ENCODE measurements at places on chromosomes 16 and 17.

DNA sequence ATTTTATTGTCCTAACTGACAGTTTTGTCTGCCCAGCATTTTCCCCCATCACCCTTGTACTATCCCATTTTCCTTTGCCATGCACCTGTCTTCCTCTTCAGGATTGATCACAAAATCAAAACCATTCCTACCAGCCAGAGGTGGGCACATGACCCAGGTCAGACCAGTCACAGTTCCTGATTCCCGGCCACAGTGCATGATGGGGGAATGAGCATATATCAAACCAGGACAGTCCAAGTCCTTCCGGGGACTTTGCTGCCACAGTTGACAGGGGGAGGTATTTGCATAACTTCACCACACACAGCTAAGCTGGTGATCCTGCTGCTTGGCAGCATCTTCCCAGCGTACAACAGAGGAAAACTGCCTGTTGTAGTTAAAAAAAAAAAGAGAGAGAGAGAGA lies 493.9 kb downstream of the WWOX start:
- DNase-seq: no peak

DNA sequence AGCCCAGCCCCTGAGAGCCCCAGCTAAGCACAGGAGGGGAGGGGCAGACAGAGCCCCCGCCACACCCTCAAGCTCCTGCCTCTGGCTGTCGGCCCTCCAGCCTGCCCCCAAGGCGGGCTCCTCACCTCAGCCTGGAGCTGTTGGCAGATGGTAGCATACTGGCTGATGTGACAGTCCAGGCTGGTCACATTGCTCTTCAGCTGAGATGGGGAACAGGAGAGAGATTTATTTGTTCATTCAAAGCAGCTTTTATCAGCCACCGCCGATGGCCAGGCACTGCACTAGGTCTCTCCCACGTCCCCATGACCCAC lies 14.8 kb downstream of the KIF18B start:
- DNase-seq: no peak

- no peak for DNase-seq
Measured at GRCh38 chr17:1931844-1932579, 93.1 kb downstream of the RTN4RL1 start.

DNA sequence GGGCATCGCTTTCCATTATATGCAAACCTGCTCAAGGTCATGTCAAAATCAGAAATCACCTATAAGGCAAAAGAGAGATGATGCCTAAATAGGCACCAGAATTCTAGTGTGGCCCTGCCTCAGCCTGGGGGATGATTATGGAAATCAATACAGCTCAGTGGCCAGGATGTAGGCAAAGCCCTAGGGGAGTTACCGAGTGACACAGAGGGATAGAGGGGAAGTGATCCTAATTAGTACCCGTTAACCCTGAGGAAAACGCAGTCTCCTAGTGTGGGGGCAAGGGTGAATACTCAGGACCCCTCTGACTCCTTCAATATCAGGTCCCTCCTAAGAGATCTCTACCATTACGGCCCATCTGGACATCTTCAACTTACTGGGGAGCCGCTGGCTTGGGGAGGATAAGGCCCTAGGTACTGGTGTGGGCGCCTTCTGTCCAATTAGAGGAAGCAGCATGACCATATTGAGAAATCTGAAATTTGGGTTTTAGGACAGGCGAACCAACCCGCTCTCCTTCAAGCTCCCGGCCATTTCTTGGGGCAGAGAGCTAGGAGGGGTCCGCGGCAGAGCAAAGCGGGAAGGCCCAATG lies 725 bp downstream of the NT5C3B start:
- no peak for DNase-seq

GRCh38 chr17:48426761-48427500 lies 3.1 kb downstream of the SKAP1 start:
- DNase-seq: no peak

DNA sequence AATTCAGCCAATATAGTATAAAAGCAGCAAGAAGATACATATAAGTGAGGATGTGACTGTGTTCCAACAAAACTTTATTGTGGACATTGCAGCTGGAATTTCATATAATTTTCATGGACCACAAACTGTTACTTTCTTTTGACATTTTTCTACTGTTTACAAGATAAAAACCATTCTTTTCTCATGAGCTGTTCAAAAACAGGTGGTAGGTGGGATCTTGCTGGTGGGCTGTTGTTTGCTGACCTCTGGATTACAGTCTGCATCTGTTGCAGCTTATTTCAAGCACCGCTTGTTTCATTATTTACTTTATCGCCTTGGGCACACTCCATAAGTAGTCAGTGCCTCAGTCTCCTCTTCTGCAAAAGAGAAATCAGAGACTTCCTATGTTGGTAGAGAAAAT lies 99.5 kb downstream of the CDH13 start:
- no peak for DNase-seq

DNA sequence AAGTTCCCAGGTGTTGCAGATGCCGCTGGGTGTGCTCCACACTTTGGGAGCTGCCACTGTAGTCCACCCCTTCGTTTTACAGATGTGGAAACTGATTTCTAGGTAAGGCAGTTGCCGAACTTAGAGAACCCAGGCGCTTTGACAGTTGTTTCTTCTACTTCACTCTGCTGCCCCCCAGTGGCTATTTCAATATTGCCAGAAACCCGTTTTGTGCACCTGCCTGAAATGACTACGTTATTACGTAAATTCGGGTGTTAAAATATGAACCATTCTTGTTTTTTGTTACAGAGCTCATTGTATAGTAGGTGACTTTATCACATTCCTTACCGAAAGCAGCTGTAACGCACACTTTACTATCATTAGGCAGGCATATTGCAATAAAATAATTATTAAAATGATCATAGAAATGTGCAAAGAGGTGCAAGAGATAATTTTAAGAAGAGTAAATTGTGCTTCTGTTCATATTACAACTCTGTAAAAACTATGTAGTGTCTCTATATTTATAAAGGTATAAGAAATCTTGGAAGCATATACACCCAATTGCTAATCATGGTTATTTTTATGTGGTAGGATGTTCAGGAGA lies 44.9 kb downstream of the OTOA start:
- peak; percentile 79 for DNase-seq
